ENCODE measurements at places on chromosomes 13 and 19. TPM values are rescaled to one million over a fixed set of nuclear protein-coding genes. Genes with fewer than 3 reads are reported as not detected.

DNA sequence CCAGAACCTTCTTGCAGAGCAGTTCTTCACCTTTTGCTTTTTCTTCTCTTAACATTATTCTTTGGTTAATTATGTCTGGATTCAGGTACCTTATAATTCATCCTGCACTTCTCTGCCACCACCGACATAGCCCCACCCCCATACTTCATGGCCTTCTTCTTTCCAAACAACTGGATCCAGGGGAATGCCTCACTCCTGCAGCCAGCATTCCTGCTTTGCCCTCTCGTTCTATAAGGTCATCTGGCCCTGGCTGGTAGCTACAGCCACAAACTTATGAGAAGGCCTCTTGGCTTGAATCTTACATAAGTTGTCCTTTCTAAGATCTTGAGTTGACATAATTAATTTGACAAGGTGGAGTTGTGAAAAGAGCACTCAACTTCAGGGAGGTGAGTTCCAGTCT lies 84.1 kb upstream of the FRY start:
- no peak for DNase-seq

GRCh38 chr13:42762917-42763316 lies 18.5 kb upstream of the FAM216B start:
- DNase-seq: no peak

DNA sequence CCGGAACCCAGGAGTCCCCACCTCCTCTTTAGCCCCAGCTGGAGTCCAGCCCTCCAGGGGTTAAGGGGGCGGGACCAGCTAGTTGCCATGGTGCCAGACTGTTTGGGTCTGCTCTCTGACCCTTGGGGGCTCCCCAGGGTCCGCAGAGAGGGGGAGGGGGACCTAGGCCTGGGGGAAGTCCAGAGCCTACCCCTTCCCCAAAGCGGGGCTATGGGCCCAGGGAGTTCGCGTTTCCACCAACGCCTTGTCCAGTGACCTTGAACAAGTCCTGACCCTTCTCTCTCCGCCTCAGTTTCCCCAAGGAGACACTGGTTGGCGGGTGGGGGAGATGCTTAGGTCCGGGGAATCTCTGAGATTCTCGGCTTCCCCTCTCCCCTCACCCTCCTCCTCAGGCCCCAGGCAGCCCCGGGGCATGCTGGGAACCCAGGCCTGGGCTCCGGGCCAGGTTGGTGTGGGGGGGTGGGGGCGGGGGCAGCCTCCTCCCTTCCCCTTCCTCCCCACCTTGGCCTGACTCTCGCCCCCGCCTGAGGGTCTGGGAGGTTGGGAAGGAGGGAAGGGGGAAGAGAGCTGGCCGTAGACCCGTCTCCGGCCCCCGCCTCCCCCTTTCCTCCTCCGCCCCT lies 2.6 kb upstream of the SPACA6 start:
- DNase-seq: peak; percentile 77

DNA sequence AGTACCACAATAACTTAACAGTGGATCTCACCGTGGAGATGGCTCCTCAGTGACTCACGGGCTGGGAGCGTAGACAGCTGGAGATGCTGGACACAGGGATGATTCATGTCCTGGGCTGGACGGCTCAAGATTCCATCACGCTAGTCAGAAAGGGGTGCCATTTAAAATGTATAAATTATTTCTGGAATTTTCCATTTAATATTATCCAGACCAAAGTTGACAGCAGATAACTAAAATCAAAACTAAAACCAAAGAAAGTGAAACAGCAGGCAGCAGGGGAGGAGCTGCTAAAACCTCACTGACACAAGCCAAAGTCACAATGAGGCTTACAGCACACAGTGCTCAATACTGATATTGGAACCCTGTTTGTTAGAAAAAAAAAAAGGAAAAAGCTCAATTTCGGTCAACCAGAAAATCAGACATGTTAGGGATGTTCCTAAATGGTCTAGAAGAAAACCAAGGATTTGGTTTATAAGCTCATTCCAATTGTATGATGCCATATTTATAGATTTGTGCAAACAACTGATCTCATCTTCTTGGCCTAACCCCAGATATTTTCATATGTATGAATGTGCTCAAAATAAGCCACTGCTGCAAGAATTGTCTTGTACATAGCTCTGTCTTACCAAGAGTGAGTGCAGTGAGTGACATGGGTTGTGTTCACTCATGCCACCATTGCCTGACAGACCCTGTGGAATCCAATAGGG lies 111.8 kb downstream of the SACS start:
- DNase-seq: no peak

- no peak for DNase-seq
Observed at GRCh38 chr13:21557995-21558394, 46.0 kb downstream of the MICU2 start.

- no peak for DNase-seq
Observed at GRCh38 chr19:1262623-1263123, 6.5 kb upstream of the CIRBP start.

DNA sequence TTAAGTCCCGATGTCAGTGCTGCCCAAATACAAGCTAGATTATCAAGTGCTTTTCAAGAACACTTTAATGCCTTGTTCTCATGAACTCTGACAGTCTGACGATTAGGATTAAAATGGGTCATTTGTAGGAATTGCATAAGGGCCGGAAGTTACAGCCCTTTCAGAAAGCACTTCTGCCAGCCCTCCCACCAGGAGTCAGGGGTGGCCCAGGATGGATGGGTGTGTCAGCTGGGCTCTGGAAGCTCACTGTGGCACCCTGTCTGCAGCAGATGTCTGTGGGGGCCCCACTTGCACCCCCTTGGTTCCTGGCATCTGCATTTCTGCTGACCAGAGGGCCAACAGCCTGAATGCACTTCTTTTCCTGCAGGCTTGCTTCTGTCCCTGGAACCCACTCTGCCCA lies 712.7 kb downstream of the UQCRFS1 start:
- DNase-seq: no peak

GRCh38 chr19:40594657-40595091 lies 6.5 kb upstream of the LTBP4 start:
- DNase-seq: no peak

DNA sequence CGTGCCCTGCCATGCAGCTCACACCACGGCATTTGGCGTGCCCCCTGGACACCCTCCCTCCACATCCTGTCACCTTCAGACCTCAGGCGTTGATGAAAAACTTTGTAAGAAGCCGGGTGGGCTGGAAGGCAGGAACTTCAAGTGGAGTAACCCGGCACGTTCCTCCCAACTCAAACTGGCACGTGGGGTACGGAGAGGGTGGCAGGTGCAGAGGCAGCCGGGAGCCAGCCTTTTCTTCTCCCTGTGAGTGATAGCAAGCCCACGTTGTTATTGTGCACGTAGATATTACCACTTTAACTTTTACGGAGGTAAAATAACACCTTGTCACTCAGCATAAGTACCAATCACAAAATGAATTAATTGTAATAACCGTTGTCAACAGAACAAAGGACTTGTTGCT lies 198.0 kb downstream of the ZNF536 start:
- DNase-seq: no peak

DNA sequence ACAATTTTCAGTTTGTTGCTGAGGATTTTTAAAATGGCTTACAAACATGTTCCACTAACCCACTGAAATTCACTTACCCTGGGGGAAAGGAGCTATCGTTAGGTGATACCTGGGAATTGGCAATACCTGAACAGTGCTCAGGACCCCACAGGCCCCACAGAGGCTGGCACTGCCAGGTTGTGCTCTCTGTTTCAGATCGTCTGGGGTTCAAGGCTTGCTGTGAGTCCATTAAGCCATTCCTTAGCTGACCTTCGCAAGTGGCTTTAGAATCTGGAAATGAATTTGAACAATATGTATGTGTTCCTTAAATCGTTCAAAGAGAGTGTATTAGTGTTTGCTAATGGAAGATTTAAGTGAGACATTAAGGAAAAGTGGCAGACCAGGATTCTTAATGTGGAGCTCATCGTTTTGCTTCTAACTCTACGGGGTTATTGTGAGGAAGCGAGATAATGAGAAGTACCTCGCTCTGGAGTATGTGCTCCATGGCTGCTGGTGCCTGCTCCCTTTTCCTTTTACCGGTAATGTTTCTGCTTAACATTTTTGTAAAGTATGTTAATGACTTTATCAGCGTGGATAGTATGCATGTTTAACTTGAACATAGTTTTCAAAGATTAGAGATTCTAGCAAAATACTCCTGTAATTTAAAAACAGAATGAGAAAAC lies 13.6 kb downstream of the KLF5 start:
- no peak for DNase-seq

DNA sequence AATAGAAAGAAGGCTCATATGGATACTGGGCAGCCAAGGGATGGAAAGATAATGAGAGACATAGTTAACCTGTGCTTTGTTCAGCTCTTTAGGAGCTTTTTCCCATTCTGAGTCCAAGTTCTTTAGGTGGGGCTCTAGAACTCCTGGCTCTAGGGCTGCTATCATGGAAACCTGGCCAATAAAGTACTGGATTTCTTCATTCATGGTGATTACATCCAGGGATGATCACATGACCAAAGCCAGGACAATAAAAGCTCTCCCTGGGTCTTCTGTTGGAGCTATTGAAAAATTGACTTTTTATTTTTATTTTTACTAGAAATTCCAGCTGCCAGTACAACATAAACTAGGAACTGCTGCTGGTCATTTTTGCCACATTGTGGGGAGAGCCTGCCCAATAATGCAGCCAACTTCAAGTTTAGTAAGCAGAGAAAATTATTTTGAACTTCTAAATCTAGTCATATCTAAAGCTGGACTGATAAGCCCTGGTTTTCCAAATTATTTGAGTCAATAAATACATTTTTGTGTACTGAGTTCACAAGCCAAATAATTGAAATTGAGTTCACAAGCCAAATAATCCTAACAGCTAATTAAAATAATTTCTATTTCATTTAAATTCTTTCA lies 224.9 kb upstream of the STARD13 start:
- DNase-seq: no peak

CEACAM16 gene
- total RNA-seq: not detected

APOC4 gene
- total RNA-seq: not detected

SUGT1 gene
- total RNA-seq: 27.4 TPM

CFAP97D2 gene
- not detected for total RNA-seq
